GOT3 (cell line): ENCODE measurements at places on chromosomes 6 and 20.

GRCh38 chr6:65149841-65150240 lies 557.2 kb downstream of the EYS start:
- no peak for DNase-seq

- no peak for DNase-seq
Measured at GRCh38 chr6:83536034-83536646, 23.8 kb downstream of the PRSS35 start.

DNA sequence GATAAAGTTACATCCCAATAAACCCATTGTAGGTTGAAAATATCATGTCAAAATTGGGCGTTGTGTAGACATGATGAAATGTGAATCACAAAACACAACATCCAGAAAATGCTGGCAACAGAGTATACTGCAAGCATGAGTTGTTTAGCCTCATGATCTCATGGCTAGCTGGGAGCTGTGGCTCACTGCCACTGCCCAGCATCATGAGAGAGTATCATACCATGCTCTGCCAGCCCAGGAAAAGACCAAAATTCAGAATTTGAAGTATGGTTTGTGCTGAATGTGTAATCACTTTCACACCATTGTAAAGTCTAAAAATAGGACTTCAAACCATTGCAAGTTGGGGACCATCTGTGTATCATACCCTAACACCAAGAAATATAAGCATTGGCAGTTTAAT lies 45.2 kb upstream of the SMAP1 start:
- no peak for DNase-seq

DNA sequence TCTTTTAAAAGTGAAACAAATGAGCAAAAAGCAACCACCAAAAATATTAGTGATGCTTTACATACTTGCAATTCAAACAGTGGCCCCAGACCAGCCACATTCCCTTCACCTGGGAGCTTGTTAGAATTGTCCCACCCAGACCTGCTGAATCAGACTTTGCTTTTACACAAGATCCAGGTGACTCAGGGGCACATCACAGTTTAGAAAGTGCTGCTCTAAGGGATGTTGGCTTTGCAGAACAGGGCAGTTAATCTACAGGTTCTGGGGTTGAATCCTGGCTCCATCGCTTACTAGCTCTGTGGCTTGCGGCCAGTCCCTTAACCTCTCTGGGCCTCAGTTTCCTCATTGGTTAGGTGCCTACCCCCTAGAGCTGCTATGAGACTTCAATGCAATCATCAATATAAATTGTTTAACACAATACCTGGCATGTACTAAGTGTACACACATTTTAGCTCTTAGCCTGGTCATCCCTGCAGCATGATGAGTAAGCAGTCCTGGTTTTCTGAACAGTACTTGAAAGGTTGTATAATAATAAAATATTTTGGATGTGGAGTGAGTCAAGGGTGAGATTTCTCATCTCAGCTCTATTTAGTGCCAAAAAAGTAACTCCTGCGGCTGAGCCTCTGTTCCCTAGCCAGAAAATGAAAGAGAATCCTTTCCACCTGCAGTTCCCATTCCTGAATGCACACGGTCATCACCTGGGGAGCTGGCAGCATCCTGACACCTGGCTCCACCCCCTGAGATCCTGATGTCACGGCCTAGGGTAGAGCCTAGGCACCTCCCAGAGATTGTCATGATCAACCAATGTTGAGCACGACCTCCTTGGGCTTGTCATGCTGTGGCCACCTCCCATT lies 162.7 kb downstream of the ANKRD60 start:
- DNase-seq, result no peak

DNA sequence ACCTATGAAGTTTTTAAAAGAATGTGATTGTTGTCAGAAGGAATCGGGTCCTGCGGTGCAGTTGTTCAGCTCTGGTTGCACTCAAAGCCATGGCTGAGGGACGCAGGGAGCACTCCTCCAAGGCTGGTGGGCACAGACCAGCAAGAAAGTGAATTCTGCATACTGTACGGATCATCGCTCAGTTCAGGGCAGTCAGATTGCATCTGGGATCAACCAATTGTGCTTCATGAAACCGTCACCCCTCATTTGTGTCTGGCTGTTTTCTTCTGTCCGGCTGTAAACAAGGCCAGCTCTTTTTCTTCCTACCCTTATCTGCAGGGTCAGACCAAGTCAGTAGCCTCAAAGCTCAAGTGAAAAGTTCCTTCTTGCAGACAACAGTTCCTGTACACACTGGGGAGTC lies 478.3 kb downstream of the TFAP2A start:
- DNase-seq, result no peak

DNA sequence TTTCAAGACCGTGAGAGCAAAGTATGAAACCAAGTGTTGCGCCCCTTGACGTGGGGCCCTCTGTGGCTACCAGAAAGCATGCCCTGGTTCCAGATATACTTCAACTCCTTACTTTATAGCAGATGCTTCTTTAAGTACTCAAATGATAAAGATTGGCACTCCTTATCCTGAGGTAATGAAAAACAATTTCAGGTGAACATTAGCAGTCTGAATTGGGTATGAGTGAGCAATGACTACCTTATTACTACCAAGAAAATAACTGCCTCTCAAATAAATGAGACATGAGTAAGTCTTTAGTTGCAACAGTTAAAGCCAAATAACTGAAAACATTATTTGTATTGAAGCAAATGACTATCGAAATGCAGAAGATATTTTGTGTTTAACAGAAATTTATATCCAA lies 408.7 kb downstream of the MMUT start:
- DNase-seq, result no peak

DNA sequence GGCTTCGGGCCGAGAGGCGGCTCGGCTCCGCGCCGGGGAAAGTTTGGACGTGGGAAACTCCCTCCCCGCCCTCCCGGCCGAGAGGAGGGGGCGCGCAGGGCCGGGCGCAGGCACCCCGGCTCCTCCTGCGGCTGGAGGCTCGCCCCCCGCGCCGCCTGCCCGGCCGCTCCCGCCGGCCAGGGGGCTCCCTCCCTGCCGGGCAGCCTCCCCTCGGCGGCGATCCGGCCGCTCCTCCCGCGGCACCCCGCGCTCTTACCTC lies 370 bp downstream of the CDH22 start:
- DNase-seq, result no peak

GRCh38 chr20:58702859-58703648 lies 10.5 kb downstream of the NPEPL1 start:
- no peak for DNase-seq

GRCh38 chr6:56292505-56293181 lies 45.3 kb upstream of the COL21A1 start:
- DNase-seq, result no peak

DNA sequence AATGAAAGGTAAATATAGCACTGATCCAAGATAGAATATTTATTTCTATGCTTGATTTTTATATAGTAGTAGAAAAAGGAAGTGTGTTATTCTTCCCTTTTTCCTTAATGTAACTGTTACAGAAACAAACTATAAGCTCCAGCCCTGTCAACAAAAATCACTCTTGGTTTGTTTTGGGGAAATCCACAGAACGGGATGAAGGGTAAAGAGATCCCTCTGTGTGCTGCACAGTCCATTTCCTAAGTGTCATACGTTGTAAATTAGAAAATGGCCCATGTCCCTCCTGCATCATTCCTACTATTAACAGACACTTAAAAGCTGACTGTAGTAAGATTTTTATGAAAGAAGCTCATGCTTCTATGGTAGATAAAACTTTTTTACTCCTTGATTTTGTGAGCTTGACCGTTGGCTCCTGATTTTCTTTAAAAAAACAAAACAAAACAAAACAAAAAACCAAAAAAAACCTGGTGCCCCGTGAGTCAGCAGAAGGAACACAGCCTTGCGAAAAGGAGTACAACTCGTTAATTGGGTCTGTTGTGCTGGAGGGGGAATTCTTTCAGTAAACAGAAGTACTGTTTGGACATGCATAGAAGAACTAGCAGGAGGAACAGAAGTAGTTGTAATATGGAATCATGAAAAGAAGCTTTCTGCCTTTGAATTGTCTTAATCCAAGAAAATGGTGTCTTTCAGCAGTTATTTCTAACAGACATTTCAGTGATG lies 67.5 kb downstream of the RTN4IP1 start:
- DNase-seq, result no peak

DNA sequence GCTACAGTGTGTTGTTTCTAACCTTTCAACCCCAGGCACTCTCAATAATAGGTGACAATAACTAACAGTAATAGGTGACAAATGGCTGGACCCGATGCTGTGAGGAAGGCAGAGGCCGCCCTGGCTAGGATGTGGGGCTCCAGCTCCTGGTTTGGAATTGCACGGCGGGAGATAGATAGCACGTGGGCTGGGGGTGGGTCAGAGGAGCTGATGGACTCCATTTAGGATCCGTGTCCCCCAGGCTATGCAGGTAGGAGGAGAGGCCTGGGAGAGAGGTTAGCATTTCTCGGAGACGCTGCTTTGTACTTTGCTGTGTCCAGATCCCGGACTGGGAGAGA lies 61.4 kb downstream of the EZR start:
- DNase-seq, result peak; percentile 8

DNA sequence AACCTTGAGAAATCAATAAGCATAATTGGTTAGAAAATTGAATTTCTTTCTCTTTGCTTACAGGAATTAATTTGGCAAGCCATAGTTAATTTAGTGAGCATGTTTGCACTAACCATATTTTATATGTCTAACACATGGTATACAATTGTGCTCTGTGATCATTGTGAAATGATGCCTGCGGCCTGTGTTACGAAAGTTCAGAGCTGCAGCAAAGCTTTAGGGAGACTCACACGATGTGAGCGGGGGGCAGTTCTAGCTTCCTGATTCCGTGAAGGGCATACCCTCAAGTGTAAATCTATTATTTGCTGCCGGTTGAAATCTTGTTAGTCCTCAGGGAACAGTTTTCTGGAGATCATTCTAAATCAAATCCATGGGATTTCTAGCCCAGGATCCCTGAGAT lies 25.5 kb upstream of the ADTRP start:
- no peak for DNase-seq

- no peak for DNase-seq
Measured at GRCh38 chr6:148551226-148551625, 195.6 kb upstream of the UST start.

- DNase-seq, result no peak
Measured at GRCh38 chr6:73610444-73611275, 43.1 kb downstream of the SLC17A5 start.

DNA sequence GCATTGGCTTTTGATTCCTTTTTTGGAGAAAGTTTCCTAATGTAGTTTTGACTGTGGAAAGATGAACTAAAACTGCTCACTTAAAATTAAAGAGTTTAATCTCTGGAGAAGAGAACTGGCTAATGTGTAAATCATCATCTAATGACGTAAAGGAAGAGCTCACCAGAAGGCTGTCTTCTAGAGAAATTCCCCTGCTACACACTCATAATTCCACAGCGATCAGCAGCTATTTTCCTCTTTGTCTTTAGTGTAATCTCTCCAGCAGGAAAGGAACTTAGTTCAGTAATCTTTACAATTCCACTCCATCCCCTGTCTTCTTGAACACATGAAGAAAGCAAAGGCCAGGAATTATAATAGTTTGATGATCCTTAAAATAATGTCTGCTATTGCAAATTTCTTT lies 15.8 kb downstream of the SPTLC3 start:
- DNase-seq, result no peak

GRCh38 chr6:4610256-4610655 lies 165.9 kb upstream of the CDYL start:
- DNase-seq, result no peak
